ENCODE measurements at places on chromosomes 5 and 9.

- peak; percentile 68 for DNase-seq
Measured at GRCh38 chr5:73605223-73606087, 20.5 kb upstream of the ARHGEF28 start.

GRCh38 chr9:135908754-135909204 is 1.4 kb upstream of the CAMSAP1 start:
- peak; percentile 48 for DNase-seq

DNA sequence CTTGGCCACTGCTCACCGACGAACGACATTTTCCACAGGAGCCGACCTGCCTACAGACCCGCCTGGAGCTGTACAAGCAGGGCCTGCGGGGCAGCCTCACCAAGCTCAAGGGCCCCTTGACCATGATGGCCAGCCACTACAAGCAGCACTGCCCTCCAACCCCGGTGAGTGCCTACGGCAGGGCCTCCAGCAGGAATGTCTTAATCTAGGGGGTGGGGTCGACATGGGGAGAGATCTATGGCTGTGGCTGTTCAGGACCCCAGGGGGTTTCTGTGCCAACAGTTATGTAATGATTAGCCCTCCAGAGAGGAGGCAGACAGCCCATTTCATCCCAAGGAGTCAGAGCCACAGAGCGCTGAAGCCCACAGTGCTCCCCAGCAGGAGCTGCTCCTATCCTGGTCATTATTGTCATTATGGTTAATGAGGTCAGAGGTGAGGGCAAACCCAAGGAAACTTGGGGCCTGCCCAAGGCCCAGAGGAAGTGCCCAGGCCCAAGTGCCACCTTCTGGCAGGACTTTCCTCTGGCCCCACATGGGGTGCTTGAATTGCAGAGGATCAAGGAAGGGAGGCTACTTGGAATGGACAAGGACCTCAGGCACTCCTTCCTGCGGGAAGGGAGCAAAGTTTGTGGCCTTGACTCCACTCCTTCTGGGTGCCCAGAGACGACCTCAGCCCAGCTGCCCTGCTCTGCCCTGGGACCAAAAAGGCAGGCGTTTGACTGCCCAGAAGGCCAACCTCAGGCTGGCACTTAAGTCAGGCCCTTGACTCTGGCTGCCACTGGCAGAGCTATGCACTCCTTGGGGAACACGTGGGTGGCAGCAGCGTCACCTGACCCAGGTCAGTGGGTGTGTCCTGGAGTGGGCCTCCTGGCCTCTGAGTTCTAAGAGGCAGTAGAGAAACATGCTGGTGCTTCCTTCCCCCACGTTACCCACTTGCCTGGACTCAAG is 1.5 kb downstream of the CSF2 start:
- no peak for DNase-seq

- DNase-seq = no peak
Measured at GRCh38 chr9:133569121-133569785, 34.7 kb downstream of the ADAMTSL2 start.

- no peak for DNase-seq
Measured at GRCh38 chr5:105739732-105740131, 1931.0 kb downstream of the EFNA5 start.

DNA sequence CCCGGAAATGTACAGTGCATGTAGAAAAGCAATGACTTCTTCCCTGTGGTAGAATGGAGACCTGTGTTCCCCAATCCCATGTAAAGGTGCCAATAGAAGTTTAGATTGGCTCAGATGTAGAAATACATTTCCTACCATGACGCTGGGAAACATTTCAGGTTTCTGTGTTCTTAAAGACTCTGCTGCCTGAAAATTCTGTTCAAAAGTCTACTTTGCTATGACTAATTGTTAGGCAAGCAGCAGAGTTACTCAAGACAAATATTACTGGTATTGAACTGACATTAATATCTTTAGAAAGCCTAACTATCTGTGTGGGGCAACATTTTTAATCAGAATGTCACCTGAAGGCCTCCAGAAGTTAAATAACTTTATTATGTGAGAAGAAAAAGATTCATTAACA is 75.5 kb upstream of the ELL2 start:
- peak; percentile 27 for DNase-seq

DNA sequence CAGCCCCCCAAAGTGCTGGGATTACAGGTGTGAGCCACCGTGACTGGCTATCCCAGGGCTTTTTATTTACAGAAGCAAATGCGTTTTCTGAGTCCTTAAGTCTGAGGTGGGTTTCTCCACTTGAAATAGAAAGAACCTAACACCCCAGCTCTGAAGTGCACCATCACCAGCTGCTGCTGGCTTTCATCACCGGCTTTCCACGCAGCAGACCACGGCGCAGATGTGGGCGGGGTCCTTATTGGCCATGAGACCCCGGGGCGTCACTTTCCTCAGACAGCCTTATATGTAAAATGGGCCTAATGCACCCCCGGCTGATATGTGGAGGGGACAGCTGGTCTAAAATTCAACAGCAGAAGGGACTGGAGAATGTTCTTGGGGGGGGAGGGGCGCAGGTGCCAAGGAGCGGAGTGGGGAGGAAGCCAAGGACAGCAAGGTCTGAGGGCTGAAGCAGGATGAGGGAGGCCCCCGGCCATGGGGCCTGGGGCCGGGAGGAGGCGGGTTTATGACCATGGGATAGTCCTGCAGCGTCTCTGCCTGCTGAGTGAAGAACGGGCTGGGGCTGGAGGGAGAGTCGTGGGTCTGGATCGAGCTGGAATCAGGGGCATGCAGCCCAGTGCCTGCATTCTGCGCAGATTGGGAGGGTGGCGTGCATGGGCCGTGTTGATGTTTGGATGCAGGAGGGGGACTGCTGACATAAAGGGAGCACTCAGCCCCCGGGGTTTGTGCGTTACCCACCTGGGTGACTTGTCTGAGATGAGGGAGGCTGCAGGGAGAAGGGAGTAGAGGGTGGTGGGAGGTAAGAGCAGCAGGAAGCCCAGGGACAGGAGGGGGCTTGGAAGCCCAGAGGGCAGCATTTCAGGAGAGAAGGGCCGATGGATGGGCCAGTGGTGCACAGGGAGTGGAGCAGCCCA is 30.2 kb downstream of the RASGEF1C start:
- DNase-seq = no peak

GRCh38 chr5:64206653-64207052 is 41.0 kb downstream of the RNF180 start:
- DNase-seq = no peak

DNA sequence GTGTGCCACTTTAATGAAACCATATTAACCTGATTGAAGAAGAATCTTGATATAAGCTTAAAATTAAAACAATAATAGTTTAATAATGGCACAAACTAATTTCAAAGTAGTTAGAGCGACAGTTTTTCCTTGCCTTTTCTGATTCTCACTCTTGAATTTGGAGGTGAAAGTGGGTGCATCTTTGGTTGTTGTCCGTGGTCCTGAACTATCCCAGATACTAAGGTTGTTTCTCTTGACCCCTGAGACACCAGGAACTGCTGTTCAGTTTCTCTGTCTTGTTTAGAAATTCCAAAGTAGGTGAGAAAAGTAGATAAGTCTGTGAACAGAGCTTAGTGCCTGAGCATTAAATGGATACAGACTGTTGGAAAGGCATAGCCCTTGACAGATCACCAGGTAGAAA is 274.7 kb downstream of the FBXL7 start:
- no peak for DNase-seq

Measured in EL (cell line).